ENCODE measurements at places on chromosomes 3 and 15.

DNA sequence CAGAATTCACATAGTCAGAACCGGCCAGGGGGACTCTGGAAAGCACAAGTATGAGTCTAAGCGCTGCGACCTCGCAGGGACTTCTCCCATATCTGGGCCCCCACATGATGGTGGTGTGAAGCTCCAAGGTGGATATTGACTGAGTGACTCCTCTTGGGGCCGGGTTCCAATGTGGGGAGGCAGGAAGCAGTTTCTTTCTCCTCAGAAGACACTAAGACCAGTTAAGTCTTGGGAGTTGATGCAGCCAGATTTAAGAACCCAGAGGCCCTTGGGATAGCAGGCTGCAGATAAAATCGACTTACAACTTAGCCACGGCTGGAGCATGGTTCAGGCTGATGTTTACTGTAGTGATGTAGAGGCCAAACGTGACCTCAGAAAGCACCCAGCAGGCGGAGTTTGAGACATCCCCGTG lies 55.4 kb upstream of the KLF13 start:
- no peak for DNase-seq

DNA sequence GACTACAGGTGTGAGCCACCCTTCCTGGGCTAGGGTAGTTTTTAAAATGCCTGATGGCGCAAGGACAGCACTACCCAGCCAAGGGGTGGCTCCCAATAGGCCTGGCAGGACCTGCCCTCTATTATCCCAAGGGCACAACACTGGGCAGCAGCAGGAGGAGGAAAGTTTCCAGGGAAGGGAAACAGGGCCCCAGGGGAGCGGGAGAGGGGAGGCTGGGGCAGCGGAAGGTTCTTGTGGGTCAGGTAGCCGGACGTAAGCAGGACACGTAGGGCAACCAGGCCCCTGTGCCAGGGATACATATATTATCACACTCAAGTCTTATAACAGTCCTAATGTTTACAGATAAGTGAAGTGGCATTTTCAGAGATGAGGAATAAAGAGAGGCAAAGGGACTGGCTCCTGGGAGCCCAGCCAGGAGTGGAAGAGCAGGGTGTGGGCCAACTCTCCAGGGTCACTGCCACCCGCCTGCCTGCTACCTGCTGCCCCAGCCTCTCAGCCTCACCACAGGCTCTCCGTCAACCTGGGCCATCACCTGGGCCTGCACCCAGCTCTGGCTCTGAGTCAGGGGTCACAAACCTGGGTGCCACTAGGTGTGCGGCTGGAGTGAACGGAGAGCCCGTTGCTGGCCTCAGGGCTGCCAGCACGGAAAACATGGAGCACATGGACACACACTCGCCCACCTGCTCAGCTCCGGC lies 73.2 kb upstream of the SNRPA1 start:
- no peak for DNase-seq

GRCh38 chr3:15324379-15324808 lies 8.0 kb downstream of the SH3BP5 start:
- DNase-seq, result no peak

DNA sequence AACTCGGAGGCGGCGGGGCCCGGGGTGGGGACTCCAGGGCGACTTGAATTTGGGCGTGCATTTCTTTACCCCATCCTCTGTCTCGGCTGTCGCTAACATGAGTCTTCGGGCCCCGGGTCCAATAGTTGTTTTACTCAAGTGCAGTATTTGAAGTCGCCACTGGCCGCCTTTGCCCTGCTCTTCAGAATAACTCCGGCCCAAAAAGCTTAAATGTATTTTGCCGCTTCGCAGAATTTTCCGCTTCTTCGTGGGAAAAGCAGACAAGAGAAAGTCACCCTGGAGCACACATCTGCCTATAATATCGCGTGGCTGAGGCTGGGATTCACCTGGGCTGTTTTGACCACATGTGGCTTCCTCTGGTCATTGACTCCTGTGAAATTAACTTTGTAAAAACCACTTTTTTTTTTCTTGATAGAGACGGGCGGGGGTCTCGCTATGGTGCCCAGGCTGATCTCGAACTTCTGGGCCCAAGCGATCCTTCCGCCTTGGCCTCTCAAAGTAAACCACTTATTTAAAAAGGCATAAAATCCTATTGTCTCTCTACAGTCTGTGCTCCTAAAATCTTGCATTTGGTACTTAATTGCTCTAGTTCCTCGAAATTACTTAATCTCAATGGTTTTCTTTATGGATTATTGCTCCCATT lies 676 bp downstream of the CNOT10 start:
- DNase-seq, result no peak

DNA sequence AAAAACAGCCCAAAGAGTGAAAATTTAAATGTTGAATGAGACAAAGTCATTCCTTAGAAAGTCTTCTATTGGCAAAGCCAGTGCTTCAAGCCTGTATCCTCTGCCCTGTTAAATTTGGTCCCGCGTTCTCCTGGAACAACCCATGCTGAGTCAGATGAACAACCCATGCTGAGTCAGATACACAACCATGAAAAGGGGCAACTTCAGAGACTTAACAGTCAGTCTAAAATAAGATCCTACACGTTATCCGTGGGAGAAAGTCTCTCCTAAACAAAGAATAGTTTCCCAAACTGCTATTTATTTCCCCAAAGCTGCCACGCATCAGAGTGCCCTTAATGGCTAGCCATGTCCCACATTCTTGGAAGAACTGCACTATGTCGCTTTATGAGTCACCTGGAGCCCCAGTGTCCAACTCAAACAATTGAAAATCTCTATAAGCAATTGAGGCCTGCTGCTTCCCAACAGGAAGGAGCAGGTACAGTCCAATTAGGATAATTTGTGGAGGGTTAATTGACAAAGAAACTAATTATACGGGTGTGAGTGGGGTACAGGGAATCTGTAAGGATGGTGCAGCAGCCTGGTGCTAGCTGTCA lies 66.1 kb downstream of the WHAMM start:
- no peak for DNase-seq

GRCh38 chr3:124694486-124694885 lies 35.8 kb upstream of the UMPS start:
- no peak for DNase-seq

DNA sequence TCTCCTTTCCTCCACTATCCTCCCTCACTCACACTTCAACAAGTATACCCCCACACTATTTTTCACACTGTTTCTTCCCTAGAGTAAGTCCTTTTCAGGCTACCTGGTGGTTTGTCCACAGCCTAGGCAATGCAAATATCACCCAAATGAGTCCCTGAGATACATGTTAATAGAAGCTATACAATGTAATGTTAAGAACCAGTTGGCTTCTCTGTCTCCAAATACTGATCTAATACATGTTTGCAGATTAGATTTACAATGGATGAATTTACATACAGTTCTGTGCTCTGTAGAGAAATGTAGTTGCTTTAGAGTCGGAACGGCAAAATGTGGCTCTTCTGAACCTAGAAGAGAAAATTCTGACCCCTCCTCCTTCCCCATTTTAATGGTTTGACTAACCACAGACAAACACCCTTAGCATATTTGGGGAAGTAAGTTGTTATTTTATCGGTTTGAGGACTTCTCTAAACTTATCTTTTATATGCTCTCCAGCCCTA lies 63.6 kb upstream of the MBNL1 start:
- DNase-seq, result no peak

DNA sequence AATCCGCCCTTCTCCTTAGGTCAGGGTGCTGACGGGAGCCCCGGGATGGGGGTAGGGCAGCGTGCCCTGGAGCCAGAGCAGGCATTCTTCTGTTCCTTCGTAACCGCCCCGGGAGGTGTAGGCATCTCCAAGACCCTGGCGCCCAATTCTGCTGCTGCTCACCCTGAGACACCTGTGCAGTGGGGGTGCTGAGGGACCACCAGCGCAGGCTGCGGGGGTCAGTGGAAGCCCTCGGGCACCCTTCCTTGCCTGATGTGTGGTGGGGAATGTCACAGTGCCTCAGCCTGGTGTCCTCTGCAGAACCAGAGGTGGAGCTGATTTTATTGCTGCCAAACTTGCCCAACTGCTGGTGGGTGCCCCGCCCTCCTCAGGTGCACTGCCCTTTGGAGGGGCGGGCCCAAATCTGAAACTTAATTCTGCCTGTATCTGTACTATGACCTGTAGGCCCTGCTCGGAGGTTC lies 7.3 kb downstream of the CSK start:
- DNase-seq, result no peak

- DNase-seq, result peak; percentile 61
These were observed 15.4 kb upstream of the CSPG4 start for GRCh38 chr15:75727851-75728715.

DNA sequence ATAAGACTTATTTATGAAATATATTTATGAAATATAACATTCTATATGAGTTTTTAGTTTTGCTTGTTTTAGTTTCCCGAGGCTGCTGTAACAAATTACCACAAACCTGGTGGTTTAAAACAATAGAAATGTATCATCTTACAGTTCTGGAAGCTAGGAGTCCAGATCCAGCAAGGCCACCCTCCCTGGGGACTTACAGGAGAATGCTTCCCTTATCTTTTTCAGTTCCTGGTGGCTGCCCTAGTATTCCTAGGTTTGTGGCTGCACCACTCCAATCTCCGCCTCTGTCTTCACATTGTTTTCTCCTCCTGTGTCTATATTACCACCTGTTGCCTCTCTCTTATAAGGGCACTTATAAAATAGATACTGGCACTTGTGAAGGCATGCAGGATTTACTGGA lies 877.8 kb downstream of the TUSC7 start:
- DNase-seq, result no peak

DNA sequence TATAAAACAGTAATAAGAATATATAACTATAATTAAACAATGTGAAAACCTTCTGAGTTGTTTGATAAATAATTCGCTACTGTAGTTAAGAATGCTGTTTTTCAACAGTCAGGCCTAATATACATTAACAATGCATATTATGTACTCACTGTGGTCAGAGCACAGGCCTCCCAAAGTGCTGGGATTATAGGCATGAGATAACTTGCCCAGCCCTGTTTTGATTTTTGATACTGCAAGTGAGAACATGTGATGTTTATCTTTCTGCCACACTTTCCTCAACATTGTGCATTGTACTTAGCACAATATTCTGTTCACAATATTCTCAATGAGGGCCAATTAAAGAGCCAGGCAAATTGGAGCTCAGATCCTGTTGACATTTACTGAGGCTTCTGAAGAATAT lies 274.5 kb upstream of the RARB start:
- DNase-seq, result no peak

DNA sequence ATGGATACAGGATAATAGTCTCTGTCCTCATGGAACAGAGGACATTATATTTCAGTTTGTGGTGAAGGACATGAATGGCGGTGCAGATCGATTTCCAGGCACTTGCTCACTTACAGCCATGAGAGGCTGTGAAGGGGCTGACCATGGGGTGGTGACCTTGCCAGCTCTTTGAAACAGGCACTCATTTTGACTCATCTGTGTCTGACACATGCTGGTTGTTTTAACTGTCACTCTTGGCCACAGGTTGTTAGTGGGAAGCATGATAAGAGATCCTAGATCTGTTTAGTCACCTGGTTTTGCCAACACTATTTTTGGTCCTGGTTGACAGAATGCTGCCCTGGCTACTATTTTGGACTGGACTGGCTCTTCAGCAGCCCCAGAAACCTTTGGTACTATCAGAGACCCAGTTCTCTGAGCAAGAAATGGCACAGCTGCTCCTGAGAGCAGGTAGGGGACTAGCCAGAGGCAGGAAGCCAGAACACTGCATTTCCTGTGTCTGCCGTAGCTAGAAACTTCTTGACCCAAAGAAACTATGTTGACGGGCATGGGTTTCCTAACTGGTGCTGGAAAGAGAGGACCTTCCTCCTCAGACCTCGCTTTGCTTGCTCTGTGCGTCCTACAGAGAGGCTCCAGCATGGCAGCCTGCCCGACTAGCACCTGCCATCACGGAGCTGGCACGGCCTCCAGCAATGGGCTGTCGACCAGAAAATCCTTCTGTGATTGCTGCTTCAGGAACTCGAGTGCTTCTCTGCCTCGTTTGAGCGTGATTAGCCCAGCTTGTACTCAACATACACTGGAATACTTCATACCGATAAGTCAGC lies 6.3 kb downstream of the PXYLP1 start:
- no peak for DNase-seq

DNA sequence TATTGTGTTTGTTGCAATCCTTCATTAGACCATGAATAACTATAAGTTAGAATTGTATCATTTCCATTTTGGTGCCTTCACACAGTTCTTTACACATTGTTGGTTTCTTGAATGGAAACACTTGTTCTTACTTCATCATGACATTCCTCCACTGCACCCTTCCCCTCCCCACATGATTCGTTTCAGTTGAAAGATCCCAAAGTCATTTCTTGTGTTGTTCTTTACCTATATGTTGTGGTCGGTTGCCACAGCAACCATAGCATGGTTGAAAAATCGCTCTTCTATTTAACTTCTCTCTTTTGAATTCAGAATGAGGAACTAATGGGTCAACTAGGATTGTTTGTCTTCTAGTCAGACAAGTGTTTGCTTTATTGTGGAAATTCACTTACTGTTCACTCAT lies 103.3 kb downstream of the IL1RAP start:
- peak; percentile 33 for DNase-seq

DNA sequence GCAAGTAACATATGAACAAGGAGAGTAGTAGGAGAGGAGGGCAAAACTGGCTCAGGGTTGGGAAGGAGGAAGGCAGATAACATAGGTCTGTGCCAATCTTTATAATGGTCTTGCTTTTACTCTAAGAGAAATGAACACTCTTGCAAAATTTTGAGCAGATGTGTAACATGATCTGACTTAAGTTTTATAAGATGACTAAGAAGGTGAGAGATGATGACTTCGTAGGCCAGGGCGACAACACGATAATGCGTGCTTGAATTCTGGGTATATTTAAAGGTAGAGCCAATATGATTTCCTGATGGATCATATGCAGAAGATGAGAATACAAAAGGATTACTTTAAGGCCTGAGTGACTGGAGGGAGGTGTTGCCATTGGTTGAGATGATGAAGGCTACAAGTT lies 265.4 kb upstream of the KCNMB2 start:
- no peak for DNase-seq

- DNase-seq, result no peak
These were observed 33.7 kb downstream of the TJP1 start for GRCh38 chr15:29788433-29789034.

DNA sequence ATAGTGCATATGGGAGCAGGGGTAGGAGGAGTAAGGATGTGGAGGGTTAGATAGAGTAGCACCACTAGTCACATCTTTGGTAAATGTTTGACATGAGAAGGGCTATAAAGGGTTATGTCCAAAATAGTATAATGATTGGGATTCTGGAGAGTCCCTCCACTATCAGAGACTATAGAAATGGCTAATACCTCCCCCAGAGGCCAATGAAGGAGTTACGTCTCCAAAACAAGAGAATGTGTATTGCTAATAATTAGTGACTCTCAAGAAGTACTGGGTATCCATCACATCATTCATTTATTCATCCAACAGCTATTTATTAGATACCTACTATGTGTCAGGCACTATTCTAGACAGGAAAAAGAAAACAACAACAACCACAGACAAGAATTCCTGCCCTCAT lies 203.7 kb upstream of the UMPS start:
- DNase-seq, result no peak

GRCh38 chr15:90056529-90056928 lies 45.7 kb downstream of the IDH2 start:
- no peak for DNase-seq

GRCh38 chr3:119403201-119403600 lies 60.2 kb downstream of the TMEM39A start:
- DNase-seq, result no peak

Measured in activated T-cell treated with anti-CD3 and anti-CD28 coated beads for 48 hours (primary cell).